ENCODE measurements at places on chromosomes 11 and 22.

GRCh38 chr11:93251922-93252321 lies 54.1 kb upstream of the SLC36A4 start:
- DNase-seq, result no peak

DNA sequence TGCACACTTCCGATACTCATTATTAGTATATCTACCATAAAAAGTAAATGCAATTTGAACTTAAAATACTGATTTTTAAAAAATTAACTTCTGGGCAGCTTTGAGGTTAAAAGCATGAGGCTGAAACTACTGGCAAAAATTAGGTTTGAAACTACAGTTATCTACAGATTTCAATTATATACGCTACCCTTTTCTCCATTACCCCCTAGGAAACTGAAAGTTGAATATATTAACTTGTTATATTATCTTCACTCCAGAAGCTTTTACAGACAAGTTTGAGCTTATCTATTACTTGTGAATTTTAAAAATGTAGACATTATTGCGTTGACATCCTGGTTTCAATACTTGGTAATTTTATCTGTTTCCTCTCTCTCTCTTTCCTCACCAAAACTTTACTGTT lies 96.7 kb upstream of the DDI1 start:
- DNase-seq, result no peak

DNA sequence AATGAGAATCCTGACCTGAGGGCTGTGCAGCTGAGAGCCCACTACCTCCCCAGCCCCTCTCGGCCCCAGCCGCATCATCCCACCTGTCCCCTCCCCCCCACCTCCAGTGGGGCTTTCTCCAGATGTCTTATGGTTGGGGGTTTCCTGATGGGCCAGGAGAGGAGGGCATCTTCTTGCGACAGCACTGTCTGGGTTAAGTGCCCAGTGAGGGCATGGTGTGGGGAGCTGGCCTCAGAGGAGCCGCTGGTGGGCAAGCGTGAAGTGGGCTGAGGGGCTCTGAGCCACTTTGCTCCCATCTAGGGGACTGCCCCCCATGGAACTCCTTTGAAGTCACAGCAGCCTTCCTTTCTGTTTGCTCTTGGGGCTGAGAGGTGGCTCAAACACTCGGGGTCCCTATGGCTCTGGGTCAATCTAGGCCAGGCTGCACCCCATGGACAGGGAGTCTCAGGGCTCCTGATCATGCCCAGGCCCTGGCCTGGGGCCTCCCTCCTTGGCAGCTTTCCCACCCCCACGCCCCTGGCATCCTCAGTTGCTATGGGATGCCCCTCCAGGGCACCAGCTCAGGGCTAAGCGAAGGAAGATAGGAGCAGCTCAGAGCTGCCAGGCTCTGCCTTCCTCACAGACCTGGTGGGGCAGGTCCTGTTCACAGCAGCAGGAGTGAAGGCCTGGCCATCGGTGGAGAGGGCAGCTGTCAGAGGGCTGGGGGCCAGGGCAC lies 11.0 kb upstream of the MIEF1 start:
- DNase-seq, result no peak

DNA sequence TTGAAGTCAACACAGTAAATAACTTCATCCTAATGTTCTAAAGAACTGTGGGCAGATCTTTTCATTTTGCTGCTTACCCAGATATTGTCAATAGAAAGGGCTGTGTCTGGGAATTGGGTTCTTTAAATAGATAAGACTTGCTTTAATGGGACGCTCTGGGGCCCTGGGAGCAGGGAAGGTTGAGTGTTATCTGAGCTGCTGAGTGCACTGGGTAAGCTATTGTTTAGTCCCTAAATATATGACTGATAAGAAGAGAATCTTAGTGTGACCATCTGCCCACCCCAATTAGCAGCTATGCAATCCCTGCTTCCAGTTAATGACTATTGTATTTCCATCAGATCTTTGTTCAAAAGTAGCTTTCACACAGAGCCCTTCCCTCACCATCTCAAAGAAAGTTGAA lies 44.4 kb downstream of the ARHGAP42 start:
- DNase-seq, result no peak

- no peak for DNase-seq
Observed at GRCh38 chr22:30447656-30448055, 22.1 kb downstream of the MTFP1 start.

DNA sequence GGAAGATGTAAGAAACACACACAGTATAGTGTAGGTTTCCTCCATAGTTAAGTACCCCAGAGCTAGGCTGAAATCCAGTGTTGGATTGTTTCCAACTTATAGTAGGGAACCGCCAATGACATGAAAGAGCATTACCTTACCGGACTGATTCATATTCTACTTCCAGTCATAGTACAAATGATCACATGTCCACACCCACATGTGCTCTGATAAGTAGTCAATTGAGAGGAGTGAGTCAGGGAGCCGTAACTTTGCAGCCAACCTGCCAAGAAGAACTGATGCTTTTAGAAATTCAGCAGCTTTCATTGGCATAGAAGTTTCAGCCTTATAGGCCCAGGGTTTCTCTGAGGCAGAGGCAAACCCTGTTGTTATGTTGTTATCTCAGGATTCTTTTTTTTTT lies 240.6 kb downstream of the ETS1 start:
- DNase-seq, result no peak

- no peak for DNase-seq
Observed at GRCh38 chr22:33440756-33441155, 382.6 kb upstream of the SYN3 start.

GRCh38 chr11:36119300-36119699 lies 169.9 kb downstream of the COMMD9 start:
- no peak for DNase-seq

- DNase-seq, result no peak
Observed at GRCh38 chr11:117117681-117118080, 19.5 kb upstream of the SIK3 start.

DNA sequence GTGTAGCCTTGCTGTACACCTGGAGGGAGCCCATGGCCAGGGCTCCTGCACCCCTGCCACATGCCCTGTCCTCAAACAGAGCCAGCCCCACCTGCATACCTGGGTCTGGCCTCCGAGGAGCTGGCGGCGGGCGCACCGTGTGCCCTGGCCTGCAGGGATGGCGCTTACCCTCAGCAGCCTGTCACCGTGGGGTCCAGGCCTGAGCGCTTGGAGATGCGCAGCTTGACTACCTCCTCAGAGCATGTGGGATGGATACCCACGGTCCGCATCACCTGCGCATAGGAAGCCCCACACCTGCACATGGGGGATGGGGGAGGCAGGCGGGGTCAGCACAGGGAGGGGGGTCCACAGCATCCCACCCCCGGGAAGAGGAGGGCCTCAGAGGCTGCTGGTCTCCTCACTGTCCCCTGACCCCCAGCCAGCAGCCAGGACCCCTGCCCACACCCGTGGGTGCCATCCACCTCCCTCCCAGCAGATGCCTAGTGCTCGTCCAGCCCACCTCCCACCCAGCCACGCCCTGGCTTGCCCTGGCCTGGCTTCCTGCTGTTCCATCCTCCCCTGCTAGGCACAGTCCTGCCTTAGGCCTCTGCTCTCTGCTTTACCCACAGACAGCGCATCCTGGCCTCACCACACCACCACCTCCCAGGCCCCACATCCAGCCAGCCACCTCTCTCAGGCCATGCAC lies 22.4 kb upstream of the GNB1L start:
- DNase-seq, result no peak

DNA sequence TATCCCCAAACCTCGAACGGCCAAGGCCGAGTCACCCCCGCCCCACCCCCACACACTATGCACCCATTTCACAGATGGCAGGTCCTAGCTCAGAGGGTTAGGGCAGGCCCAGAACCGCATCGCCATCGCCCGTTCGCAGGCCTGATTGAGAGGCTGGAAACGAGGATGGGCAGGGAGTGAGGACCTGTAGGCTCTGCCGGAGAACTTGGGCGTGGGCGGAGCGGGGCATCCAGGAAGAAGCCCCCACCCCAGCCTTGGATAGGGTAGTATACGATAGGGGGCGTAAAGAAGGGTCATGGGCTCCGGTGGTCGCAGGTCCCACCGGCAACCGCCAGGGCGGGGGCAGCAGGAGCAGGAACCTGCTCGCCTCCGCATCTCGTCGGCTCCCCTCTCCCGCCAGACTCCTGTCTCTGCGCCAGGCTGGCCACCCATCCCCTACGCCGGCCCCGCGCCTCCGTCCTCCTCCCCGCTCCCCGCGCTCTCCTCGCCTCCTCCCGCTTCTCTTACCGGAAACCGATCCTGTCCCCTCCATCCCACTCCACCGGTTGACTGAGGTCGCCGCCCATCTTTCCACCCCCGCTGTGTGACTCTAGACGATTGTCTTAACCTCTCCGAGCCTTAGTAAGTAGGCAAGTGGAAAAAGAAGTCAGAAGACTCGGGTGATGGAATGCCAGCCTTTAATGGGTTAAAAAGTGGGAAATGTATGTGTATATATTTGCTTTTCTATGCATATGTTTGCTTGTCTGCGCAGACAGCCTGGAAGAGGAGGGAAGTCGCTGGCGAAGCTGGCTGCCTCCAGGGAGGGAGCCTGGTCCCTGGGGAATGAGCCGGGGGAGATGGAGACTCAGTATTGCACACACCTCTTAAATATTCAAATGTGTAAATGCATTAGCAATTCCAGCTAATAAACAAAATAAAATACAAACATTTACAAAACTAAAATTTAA lies 52.8 kb downstream of the CYTH4 start:
- DNase-seq, result no peak

GRCh38 chr11:4830346-4830745 lies 9.2 kb downstream of the OR51F2 start:
- DNase-seq, result no peak

DNA sequence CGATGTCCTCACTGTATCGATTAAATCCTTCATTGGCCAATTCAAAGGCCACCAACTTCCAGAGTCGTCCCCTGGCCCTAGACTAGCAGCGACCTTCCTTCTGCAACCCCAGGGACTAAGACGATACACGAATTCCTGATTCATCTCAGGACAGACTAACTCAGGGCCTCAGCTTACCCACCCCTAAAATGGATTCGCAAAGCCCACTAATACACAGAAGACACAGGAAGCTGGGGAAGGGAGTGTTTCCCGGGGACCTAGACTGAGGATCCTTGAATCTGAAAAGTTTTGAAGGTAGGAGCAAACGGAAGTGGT lies 509 bp downstream of the LAMTOR1 start:
- DNase-seq, result no peak

DNA sequence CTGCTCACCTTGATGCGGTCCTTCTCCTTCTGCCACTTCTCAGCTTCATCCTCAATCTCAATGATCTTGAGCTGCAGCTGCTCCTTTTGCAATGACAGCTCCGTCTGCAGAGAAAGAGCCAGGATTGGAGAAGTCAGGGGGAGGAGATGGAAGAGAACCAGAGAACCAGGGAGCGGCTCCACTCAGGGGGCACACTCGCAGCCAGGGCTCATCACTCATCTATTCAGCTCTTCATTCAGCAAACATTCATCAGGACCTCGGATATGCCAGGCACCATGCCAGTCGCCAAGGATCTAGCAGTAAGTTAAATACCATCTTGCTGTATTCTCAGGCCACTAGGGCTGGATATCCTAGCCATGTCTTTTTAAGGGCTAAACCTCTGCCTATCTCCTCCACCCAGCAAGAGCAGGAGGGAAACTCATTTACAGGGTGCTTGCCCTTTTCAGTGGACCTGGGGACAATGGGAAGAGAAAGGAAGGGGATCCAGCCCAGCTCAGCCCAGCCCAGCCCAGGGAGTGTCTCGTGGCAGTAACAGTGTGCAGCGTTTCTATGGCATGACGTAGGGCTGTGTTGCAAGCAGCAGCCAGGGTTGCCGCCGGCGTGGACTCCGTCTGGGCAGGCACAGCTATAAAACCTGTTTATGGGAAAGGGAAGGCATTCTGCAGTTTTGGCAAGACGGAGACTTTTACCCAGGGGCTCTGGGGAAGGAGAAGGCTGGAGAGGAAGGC lies 9.4 kb downstream of the TRIM29 start:
- peak; percentile 78 for DNase-seq

- DNase-seq, result peak; percentile 59
Observed at GRCh38 chr11:32297611-32298011, 137.7 kb downstream of the WT1 start.

GRCh38 chr11:16839821-16840220 lies 101.4 kb downstream of the C11orf58 start:
- no peak for DNase-seq

GRCh38 chr11:27604416-27604815 lies 95.8 kb downstream of the BDNF start:
- no peak for DNase-seq

DNA sequence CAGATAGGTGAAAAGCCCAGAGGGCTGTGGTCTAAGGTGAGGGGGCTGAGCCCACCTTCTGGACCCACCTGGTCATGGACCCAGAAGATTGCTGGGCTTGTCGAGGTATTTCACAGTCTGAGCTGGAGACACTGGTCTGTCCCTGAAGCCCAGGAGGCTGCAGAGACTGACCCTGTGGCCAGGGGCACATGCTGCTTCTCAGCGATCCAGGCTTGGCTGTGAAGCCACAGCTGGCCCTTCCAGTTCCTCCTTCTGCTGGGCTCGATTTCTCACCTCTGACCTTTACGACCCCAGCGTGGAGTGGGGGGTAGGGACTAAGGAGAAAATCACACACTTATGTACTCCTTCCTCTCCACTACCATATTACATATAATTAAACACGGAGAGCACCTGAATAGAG lies 88.5 kb downstream of the NECTIN1 start:
- no peak for DNase-seq

- no peak for DNase-seq
Observed at GRCh38 chr22:47576908-47577307, 814.5 kb downstream of the TBC1D22A start.

DNA sequence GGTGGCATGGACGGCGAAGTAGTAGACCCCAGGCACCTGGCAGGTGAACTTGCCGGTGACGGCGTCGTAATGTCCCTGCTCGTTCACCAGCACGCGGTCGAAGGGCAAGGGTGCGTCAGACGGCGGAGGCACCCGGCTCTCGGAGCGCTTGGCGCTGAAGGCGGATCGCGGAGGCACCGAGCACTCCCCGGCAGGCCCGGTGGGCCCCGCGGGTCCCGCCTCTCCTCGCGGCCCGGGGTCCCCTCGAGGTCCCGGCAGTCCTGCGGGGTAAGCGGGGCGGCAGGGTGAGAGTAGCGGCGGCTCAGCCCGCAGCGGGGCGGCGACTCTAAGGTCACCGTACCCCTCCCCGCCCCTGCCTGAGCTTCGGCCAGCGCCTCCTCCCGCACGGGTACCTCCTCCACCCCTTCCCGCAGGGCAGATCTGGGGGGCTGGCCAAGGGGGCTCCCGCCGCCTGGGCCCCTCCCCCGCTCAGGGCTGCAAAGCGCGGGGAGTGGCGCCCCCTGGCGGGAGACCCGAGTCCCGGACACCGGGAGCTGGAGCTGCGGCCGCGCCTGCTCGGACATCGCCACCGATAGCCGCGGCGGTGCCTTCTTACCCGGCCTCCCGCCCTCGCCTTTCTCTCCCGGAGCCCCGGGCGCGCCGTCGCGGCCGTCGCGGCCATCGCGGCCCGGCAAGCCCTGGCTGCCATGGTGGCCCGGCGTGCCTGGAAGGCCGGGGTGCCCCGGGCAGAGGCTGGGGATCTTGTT lies 921 bp downstream of the C1QTNF5 start:
- DNase-seq, result no peak

- no peak for DNase-seq
Observed at GRCh38 chr11:69251639-69252489, 42.1 kb upstream of the MYEOV start.

DNA sequence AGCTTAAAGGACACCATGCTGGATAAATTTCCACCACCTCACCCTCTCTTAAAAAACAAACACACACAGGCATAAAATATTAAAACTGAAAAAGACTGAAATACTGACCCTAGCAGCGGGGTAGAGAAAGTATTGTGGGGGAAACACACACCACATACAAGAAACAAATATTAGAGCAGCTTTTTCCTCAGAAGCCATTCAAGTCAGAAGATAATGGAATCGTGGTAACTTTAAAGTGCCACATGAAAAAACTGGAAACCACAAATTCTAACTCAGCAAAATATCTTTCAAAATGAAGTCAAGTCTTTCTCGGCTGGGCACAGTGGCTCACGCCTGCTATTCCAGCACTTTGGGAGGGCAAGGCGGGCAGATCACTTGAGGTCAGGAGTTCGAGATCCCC lies 223.2 kb downstream of the DYNC2H1 start:
- DNase-seq, result no peak
